ENCODE measurements at places on chromosomes 2 and 18.

DNA sequence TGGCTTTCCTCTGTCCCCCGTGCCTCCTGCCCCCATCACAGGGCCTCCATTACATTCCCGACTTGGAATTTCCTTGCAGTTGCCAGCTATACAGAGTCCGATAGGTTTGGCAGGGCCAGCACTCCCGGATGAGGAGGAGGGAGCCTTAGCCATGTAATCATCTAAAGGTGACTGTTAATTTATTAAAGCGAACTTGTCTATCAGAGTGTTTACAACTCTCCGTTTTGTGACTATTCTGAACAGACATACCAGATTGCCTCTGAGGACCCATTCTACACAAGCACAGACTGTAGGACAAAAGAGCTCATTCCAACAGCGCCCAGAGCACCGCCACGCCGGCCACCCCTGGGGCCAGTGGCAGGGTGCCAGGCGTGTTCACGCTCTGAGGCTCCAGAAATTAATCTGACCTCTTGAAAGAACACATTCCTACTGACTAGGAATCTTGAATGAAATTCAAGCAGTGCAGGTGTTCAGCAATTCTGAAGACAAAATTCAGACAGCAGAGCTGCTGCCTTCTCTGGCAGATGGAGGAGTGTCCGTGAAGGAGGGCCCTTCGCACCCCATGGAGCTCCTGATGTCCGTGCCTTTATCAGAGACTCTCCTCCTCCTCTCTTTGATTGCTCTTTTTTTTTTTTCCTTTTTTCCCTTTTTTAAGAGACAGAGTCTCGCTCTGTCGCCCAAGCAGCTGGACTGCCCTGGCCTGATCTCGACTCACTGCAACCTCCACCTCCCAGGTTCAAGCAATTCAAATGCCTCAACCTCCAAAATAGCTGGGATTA lies 58.1 kb upstream of the RALBP1 start:
- no peak for DNase-seq

DNA sequence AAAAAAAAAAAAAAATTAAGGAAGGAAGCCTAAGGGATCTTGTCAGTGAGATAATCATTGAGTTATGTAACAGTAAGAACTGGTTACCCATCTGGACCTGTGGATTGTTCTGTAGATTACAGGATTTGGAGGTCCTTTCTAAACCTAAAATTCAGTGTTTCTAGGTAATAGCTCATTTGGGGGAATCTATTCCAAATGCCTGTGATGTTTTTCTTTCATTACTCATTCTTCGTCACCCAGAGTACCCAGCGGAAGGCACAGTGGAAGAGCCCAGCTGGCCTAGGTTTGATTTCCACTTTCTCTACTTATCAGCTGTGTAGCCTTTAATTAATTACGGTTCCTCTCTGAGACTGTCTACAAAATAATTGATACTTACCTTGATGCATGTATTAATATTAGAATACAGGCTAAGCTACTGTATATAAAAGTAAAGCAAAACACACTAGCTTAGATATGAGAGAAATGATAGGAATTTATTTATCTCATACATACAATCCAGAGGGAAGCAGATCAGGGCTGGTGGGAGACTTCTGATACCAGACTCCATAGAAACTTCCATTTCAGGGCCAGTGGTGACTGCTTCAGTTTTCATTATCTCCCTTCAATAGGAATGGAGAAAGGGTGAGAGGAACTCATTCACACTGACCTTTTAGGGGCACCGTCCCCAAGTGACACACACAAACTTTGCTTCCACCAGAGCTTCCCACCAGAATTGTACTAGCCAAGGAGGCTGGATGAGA lies 115.8 kb upstream of the NOSTRIN start:
- DNase-seq: no peak

- no peak for DNase-seq
Measured at GRCh38 chr2:144824306-144825080, 304.6 kb upstream of the ZEB2 start.

DNA sequence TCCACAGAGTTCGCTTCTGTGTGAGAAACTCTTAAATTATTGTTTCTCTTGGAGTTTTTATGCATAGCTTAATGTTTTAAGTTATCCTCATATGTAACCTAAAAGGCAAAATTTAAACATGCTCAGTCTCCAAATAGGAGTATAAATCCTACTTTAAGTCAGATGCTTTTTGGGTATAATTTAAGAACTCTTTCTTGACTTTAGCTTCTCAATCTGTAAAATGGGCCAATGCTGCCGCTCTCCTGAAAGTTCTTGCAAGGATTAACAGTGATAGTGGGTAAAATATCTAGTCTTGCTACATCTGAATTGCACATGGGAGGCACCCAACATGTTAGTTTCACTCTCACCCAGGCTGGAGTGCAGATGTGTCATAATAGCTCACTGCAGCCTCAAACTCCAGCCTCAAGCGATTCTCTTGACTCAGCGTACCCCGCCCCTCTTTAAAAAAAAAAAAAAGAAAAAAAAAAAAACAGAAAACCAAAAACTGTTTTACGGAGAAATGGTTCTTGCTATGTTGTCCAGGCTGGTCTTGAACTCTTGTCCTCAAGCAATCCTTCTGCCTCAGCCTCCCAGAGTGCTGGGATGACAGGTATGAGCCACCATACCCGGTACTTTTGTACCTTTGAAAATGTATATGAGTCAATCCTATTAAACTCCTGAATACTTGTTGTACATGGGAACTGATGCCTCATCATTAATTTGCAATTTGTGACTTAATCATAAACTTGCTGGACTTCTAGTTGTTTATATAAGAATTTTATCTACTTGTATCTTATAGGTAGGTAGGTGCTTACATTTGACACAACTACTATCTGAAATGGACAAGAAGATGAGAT lies 1.8 kb downstream of the FBXO48 start:
- DNase-seq: no peak

DNA sequence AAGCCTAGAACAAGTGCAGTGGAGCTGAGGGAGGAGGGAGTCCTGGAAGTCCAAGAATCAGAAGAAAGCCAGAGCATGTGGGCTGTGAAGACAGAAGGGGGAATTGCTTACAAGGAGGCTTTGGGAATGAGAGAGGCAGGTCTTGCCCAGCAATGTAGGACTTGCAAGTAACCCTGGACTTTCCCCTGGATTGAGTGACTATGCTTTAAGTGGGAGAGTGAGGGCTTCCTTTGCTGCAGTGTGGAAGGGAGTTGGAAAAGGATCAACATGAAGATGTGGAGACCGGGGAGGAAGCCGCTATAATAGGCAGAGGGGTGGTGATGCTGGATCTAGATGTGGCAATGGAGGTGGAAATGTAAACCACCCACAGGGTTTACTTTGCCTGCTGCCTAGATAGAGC lies 13.8 kb upstream of the SCYGR1 start:
- DNase-seq: no peak

All from endothelial cell (in vitro differentiated cells).